ENCODE measurements at places on chromosomes 11 and 22.

- no peak for DNase-seq
These were observed 58.4 kb upstream of the ANGPTL5 start for GRCh38 chr11:101974771-101975170.

- DNase-seq: no peak
These were observed 185.8 kb upstream of the C11orf87 start for GRCh38 chr11:109236188-109236587.

- DNase-seq: no peak
These were observed 86.1 kb upstream of the TOP3B start for GRCh38 chr22:22068657-22069056.

- no peak for DNase-seq
These were observed 16.2 kb downstream of the CD6 start for GRCh38 chr11:60987577-60988277.

- DNase-seq: no peak
These were observed 1.9 kb upstream of the RFPL3 start for GRCh38 chr22:32355760-32356159.
